Stimulated activated CD4-positive, alpha-beta T cell treated with anti-CD3 and anti-CD28 coated beads, Interleukin-2, amount 100 ng/mL, for 4 hours (primary cell): ENCODE measurements at places on chromosomes 12 and 14.
A peak's percentile ranks its signal among the peaks of the same experiment; 100 is the strongest.

- peak; percentile 33 for DNase-seq
Observed at GRCh38 chr14:50396631-50397389, at the start of gene CDKL1. CDKL1 (minus strand) TSS chr14:50396881; CDS start chr14:50395868, 1,013 bp downstream.

- DNase-seq = no peak
Observed at GRCh38 chr14:64549016-64549415, 745 bp upstream of the PPP1R36 start.

DNA sequence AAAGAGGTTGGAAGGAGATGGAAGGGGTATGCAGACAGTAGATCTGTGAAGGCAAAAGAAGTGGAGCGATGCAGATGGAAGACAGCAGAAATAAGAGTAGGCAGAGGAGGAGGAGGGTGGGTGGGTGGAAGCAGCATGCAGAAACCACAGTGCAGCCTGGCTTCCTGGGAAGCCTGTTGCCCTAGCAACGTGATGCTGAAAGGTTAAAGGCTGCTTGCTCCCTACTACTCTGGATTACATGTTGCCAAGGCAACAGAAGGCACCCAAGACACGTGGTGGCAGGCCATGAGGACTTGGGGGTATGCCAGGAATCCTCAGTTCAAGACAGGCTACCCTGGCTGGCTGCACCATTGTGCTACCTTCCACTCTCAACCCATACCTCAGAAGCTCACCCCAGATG, 129.6 kb downstream of the GRIN2B start:
- no peak for DNase-seq

- DNase-seq = no peak
Observed at GRCh38 chr14:46250113-46250703, 401.4 kb downstream of the RPL10L start.

DNA sequence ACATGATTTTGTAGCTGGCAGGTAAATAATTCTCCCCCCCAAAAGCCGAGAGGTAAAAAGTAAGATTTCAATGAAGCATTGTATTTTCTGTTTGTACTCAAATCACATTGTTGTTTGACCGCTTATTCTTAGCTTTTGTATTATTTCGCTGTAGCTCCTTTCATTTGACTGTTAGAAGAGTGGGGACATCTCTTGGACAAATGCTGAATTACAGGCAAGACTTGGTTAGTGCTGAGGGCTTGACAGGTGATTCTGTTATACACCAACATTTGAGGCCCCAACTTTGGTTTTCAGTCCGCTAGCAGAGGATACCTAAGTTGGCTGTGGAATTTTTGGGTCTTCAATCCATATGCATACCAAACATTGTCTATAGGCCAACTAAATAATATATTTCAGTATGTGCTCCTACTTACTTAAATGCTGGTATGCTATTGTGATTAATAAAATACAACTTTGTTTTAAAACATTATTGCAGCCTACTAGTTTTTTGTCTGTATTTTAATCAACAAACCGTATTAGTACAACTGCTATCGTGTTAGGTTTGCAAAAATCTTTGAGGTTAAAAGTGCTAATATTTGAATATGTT, 102.2 kb downstream of the ERC1 start:
- peak; percentile 11 for DNase-seq

DNA sequence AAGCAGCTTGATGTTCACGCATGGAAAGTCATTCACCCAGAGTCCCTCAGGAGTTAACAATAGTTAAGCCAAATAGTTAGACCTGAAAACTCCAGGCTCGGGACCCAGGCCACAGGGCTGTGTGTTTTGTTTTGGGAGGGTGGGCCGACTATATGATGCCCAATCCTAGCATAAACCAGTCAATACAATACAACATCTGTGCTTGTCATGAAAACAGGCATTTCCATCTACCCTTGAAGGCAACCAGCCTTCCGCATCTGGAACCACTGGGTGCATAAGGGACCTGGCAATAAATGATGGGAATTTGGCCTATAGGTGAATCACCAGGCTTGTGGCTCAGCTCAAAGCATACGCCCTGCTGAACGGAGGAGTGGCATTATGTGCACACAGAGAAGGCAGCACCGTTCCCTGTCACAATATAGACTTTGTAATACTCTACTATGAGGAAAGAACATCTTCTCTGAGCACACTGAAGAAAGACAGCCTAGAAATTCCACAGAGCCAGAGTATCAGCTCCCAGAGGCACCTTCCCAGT, 91.0 kb upstream of the FOXN3 start:
- DNase-seq = no peak

- DNase-seq = no peak
Observed at GRCh38 chr12:65965358-65965757, 141.1 kb downstream of the HMGA2 start.

DNA sequence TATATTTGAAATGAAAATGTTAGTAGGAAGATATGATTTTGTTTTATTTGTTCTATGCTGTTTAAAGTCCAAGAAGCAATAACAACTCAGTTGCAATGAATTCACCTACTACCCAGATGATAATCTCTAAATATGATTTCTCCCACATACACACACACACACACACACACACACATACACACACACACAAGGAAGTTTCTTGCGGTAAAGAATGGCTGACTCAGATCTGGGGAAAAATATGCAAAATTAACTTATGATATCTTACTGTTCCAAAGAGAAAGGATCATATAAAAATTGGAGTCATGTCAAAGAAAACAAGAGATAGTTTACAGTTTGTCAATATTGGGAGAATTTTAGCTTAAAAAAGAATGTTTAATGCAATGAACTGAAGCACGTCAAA, 456.7 kb downstream of the SLC16A7 start:
- no peak for DNase-seq

- DNase-seq = no peak
Observed at GRCh38 chr14:54785136-54785777, 117.4 kb downstream of the GCH1 start.

DNA sequence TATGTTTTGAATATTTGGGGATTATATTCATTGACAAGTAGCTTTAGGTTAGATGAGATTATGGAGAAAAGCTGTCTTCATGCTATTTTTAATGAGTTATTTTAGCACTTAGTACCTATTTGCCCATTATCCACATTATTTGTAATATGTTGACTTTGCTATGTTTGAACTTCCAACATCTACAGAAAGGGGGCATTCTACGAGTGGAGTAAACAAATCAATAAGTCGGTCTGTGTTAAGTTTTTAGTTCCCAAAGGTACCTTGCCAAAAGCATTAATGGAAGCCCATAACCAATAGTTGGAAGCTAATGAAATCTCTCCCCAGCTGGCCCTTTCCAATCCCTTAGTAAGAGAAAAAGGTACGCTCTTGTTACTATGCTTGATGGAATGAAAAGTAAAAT, 250.0 kb upstream of the E2F7 start:
- DNase-seq = no peak

DNA sequence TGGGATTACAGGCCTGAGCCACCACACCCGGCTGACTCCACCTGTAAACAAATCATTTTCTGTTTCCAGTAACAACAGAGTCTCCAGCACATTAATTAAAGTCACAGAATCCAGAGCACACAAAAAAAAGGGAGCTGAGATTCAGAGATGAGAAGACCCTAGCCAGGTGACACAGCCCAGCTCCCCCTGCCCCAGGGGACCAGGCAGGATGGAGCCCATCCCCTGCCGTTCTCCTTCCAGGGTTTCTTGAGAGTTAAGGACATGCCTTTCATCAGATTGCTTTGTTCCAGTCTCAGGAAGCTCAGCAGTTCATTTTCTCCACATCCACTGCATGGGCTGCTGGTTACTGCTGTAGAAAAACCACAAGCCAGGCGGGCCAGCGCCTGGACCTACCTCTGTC, 81.2 kb downstream of the RIMBP2 start:
- no peak for DNase-seq

DNA sequence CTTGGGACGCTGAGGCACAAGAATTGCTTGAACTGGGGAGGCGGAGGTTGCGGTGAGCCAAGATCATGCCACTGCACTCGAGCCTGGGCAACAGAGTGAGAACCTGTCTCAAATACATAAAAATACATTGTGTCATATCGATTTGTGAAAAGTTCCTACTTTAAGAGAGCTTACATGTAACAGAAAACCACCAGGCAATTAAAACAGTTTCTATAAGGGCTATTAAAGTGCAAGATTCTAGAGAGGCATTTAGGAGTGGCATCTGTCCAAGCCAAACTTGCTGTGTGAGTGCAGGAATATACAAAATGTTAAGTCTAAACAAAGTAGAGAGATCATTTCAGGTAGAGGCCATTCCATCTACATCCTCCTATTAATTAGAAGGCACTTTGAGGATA, 1.7 kb upstream of the NEK9 start:
- DNase-seq = no peak

GRCh38 chr12:71216725-71217579, 59.2 kb upstream of the TSPAN8 start:
- DNase-seq = no peak

DNA sequence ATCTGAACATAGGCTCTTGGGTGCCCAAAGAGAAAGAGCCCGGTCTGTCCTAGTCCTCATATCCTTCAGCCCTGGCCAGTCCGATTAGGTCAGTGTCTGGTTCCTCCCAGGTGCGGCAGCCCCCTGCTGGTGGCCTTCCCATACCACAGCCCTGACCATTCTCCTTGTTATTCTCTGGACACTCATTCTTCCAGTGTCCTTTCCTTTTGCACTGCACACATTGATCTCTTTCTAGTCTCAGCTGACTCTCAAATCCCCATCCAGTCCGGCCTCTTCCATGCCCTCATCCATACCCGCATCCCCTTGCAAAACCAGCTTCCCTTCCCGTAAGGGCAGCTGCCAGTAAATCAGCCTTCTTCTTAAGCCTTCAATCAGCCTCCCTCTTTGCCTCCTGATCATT, 1316.3 kb downstream of the TMEM121 start:
- no peak for DNase-seq

- DNase-seq = no peak
Observed at GRCh38 chr12:124026755-124027745, 54.0 kb downstream of the ZNF664 start.

DNA sequence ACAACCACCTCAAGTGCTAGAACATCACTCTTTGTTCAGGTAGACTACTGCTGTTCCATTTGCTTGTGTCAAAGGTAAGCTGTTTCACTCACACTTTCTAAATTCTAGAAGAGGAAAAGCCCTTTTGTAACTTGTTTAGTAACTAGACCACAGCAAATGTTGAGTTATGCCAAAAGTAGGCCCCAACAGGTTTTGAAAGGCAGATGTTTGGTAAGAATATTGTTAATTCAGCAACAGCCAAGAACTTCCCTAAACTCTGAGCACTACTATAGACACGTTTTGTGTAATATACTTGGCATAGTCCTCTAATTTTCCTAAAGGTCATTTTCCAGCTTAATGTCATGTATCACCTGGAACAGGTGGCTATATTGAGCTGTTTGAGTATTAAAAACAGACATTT, 79.0 kb downstream of the DCAF5 start:
- no peak for DNase-seq

GRCh38 chr12:51653431-51653830, 62.4 kb downstream of the SCN8A start:
- DNase-seq = no peak

GRCh38 chr12:77686760-77687159, 143.9 kb upstream of the NAV3 start:
- DNase-seq = no peak

GRCh38 chr12:77947746-77948145, 117.1 kb downstream of the NAV3 start:
- no peak for DNase-seq

DNA sequence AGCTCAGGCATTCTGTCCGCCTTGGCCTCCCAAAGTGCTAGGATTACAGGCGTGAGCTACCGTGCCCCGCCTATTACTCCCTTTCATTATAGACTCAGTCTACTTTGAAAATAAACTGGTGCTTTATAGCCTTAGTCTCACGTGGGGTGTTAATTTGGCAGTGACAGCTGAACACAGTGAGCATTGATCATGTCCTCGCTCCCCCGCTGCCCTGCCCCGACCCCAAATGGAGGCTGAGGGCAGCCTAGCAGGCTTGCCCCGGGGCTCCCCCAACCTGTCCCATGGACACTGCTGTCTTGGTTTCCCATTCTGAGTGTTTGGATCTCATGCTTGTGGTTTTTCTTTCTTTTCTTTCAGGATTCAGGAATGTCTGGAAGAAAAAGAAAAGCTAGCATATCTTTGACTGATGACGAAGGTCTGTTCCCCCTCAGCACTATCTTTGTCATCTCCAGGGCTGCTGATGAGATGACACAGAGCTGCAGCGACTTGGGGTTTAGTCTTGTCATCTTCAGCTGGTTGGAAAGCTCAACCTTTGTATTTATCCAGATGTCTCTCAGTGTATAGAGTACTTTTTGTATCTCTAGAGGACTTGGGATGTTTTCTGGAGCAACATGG, 42.2 kb downstream of the EP400 start:
- DNase-seq = no peak

DNA sequence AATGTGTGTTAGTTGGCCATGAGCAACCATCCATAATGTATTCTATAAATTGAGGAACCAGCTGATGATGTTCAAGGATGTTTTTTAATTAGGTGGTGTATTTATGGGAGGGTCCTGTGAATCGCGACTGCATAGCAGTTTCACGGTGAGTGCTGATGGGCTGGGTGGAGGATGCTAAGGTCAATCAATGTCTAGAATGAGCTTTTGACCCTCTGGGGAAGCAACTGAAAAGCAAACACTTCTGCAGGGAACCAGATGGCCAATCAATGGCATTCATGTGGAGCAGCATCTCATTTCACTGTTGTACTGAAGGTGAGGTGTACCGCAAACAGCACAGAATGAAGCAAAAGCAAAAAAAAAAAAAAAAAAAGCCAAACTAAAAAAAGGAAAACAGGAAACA, 676.1 kb upstream of the TMEM132C start:
- DNase-seq = no peak

DNA sequence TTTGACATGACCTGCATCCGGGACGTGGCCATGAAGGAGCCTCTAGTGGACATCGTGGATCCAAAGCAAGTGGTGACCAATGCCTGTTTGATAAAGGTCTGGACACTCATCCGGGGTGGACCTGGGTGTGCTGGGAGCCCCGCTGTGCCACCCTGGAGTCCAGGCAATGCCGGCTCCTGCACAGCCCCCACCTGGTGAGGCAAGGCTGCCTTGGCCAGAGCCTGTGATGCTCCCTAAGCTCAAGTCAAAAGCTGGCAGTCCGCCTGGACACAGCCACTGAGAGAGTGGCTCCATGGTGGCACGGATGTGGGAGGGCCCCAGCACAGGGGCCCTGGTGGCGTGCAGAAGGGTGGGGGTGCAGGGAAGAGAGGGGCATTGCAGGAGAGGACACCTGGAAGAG, 85.9 kb downstream of the PRMT8 start:
- DNase-seq = no peak

DNA sequence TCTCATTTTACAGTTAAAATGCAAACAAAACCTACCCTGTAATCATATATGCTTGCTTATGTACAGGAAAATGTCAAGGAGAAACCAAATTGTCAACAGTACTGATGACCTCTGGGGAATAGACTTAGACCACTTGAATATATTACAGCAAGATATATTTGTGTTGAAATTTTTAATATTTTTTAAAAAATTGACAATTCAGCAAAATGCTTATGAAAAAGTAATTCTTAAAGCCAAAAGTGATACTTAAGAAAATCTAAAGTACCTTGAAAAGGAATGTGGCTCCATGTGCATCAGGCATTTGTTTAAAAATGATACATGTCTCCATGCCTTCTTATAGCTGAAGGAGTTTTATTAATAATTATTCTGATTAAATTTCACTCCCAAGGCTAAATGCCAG, 49.2 kb downstream of the PTPN21 start:
- no peak for DNase-seq
